ENCODE measurements at places on chromosomes 2 and 18.

- DNase-seq = no peak
These were observed 104.5 kb downstream of the OSBPL6 start for GRCh38 chr2:178298785-178299212.

DNA sequence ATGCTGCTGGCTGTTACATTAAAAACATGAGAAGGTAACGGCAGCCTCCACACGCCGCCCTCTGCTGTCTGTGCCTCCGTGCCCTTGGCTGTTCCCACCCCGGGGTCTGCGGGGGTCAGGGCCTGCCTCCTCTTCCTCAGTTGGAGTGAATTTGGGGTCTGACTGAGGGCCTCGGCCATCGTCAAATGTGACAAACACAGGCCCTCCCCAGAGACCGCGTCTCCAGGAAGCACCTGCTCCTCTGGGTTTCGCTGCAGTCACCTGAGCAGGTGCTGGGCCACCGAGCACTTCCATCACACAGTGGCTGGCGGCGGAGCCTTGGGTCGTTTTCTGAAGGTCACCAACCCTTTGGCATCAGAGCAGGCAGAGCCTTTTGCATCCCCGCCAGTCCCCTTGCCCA is 70.9 kb downstream of the NFATC1 start:
- no peak for DNase-seq

- DNase-seq = no peak
These were observed 47.6 kb upstream of the SLC30A6 start for GRCh38 chr2:32118055-32118454.

GRCh38 chr18:32909798-32910561 is 137.2 kb upstream of the KLHL14 start:
- no peak for DNase-seq

- DNase-seq = no peak
These were observed 127.5 kb downstream of the NFATC1 start for GRCh38 chr18:79523206-79523735.

DNA sequence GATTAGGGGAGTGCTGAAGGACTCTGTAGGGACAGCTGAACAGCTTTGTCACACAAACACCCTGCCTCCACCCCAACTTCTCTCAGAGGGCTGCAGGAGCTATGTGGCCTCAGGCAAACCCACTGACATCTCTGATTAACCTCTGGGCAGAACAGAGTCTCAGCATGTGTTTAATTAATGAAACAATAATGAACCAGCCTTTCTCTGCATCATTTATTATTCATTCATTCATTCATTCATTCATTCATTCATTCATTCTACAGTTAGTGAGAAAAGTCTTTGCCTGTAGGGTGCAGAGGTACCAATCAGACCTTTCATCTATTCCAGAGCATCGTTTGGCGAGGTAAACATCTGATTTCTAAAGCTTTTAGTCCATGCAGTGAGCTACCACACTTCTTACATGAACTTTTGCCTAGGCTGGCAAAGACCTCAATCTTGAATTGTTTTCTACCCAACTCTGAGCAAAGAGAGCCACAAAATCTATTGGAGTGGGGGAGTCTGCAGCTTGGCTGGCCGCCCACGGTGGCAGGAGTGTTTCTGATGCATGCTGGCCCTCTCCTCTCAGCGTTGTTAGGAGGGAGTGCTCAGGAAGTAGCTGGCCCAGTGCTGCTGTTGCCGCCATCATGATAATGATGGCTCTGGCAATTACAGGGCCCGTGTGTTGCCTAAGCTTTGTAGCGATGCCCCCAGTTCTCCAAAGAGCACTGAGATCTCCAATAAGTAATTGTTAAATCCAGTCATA is 198.9 kb downstream of the SMAD7 start:
- DNase-seq = no peak

- no peak for DNase-seq
These were observed 516.7 kb upstream of the HS6ST1 start for GRCh38 chr2:128835342-128835855.

DNA sequence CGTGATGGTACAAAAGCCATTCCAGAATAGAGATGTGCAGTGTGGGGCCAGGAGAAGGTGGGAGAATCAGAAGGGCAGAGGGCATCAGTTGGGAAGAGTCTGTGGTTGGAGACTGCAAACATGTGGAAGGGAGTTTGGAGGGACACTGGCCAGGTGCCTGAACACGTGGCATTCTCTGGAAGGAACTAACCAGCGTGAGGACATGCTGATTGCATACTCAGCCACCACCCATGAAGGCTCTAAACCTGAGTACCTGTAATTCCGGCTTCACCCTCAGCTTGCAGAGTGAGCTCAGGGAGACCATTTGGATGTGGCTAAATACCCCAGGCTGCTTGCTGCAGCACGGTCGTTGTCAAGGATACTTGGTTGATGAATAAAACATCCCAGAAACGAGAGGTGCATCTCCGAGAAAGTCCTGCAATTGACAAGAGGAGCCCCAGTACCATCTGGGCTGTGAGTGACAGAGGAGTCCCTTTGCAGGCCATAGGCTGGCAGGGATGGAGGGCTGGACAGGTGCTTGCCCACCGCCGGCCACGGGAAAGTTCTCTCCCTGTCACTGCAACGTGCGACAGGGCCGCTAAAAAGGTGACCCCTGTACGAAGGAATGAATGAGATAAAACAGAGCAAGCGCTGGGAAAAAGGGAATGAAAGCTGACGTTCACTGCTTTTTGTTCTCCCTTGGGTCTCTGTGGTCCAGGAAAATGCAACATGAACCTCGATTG is 5.0 kb downstream of the ACKR3 start:
- no peak for DNase-seq

DNA sequence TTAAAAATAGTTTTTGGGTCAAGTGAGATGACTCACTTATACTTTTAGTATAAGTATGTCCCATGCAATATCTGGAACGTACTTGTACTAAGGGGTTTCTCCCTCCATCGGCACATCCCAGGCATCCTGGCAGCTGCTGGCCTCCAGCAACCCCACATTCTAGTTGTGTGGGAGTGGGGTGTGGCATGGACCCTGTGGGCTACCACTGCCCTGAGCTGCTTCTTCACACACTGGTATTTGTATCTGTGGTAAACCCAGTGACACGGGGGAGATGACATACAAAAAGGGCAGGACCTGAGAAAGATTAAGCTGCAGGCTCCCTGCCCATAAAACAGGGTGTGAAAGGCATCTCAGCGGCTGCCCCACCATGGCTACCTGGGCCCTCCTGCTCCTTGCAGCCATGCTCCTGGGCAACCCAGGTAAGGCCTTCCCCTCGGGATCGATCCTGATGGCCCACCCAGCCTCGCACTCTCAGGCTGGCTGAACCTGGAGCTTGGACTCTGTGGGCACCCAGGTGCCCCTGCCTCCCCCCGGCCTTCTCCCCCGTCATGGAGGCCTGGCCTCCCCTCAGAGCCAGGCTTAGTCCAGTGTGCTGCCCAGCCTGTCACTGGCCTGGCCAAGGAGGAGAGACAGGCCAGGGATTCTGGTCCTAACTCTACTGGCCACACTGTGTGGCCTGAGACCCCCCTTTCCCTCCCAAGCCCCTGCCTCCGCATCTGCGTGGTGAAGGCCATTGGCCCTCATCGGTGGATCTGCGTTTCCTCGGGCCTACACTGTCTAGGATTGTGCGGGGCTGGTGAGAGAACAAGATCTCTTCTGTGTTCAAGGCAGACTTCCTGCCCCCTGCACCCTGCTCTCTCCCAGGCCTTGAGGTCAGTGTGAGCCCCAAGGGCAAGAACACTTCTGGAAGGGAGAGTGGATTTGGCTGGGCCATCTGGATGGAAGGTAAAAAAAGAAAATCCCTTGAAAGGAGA is at the start of gene GNLY:
TSS of gene GNLY (plus strand) at position 307 of the 974 bp plus-strand sequence. CDS start at position 368, 61 bp downstream.
- no peak for DNase-seq

DNA sequence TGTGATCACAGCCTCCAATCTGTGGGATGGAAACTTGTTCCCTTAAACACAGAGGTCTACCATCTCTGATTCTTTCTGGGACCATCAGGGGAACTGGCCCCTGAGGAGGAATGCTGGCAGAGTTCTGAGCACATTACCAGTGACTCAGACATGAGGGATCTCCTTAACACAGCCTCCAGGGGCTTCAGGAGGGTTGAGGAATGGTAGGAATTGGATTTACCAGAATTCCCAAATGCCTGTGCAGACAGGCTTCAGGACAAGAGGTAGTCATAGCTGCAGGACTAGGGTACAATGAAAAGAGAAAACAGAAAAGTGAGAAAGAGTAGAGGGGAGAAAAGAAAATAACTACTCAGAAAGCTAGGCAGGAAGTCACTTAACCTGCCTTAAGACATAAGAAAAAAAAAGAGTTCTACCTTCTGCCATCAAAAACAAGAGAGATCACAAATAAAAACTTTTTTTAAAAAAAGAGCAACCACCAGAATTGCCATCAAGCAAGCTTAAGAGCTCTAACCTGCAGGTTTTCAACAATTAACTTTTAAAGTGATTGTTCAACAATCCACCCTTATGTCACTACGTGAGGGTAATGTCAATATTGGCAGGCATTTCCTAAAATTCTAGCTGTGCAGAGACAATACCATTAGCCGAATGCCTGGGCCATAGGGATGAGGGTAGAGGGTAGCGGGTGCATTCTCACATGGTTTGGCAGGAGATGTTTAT is 524.4 kb downstream of the BCL11A start:
- no peak for DNase-seq

- no peak for DNase-seq
These were observed 21.3 kb upstream of the CHST9 start for GRCh38 chr18:27206411-27206810.

GRCh38 chr18:3283908-3284307 is 22.0 kb downstream of the MYL12B start:
- DNase-seq = peak; percentile 27

DNA sequence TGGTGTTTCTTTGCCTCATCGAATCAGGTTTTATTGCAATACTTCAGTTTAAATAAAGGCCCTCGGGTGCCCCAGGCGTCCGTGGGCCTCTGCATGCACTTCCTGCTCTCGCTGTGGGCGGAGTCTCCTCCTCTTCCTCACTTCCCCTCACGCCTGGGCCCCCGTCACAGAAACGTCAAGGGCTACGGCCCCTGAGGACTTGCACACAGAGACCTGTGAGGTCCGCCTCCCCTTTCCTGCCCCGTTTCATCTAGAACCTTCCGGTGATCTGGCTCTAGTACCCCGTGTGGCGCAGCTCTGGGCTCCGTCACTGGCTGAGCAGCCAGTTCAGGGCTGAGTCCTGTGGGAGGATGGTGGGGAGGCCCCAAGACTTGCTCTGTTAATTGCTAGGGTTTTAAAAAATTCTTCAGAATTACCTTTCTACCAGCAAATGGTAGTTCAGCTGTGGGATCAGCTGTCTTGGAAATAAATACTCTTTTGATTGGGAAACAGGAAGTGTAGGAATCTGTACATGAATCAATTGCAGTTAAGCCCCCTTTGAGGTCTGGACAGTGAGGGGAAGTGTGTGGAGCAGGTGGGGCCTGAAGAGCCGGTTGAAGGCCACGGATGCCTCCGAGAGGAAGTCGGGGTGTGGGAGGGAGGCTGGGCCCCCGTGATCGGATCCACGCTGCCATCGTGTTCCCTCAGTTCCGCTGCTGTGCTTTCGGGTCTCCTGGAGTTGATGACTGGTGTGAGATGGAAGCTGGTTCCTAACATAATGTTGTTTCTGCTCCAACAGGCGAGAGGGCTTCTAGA is 10.2 kb downstream of the NFATC1 start:
- peak; percentile 57 for DNase-seq

- peak; percentile 24 for DNase-seq
These were observed 9.9 kb downstream of the TNP1 start for GRCh38 chr2:216849987-216850386.

GRCh38 chr2:238684362-238685326 is 163.2 kb upstream of the TWIST2 start:
- no peak for DNase-seq

DNA sequence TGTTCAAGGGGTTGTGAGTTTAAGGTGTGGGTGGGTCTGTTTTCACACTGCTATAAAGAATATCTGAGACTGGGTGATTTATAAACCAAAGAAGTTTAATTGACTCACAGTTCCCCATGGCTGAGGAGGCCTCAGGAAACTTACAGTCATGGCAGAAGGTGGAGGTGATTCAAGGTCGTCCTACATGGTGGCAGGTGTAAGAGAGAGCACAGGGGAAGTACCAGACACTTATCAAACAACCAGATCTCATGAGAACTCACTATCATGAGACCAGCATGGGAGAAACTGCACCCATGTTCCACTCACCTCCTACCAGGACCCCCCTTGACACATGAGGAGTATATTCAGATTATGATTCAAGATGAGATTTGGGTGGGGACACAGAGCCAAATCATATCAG is 38.0 kb downstream of the RHBDD1 start:
- no peak for DNase-seq

DNA sequence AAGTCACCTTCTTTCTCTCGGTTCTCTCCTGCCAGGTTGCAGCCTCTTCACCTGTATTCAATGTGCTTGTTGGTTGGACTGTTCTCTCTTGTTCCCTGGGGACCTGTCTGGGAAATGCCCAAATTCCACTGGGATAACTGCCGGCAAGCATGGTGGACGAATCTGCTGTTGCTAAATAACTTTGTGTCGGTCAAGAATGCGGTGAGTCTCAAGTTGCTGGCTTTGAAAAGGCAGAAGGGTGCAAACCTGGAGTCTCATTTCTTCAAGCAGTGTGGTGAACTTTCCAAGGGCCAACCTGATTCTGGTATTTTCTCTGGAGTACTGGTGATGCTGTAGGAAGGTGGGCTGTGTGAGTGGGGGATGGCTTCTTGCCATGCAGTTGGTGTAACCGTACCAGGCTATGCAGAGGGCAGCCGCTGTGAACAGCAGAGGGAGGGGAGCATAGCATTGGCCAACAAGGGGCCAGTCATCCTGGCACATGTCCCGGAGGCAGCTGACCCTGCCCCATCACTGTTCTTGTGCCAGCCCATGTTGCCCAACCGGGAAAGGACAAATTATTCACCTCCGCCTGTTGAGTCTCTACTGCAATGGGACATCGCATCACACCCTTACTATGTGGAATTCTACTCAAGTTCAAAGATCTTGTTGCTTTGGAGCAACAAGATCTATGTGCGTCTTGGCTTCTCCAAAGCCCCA is 88.1 kb upstream of the SEC11C start:
- DNase-seq = no peak

- DNase-seq = no peak
These were observed 3.2 kb downstream of the LRRC30 start for GRCh38 chr18:7234091-7234490.

DNA sequence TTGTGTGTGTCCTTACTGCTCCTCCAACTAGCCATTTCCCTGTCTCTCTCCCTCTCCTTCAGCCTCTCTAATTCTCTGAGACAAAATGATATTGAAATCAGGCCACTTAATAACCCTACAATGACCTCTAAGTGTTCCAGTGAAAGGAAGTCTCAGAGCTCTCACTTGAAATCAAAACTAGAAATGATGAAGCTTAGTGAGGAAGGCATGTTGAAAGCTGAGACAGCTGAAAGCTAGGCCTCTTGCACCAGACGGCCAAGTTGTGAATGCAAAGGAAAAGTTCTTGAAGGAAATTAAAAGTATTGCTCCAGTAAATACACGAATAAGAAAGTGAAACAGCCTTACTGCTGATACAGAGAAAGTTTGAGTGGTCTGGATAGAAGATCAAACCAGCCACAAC is 72.9 kb downstream of the PRKCE start:
- no peak for DNase-seq

GRCh38 chr2:82013641-82014040 is 1709.1 kb upstream of the LRRTM1 start:
- DNase-seq = no peak

- DNase-seq = no peak
These were observed 843.6 kb downstream of the SUCLG1 start for GRCh38 chr2:83615511-83615910.

- DNase-seq = no peak
These were observed 216.9 kb downstream of the BCL11A start for GRCh38 chr2:60336442-60337141.

- DNase-seq = no peak
These were observed 120.8 kb upstream of the STK17B start for GRCh38 chr2:196291873-196292800.

Data from C1 segment of cervical spinal cord (tissue), 14 donors.